ENCODE measurements at places on chromosomes 5 and 9. TPM values are rescaled to one million over a fixed set of nuclear protein-coding genes. Genes with fewer than 3 reads are reported as not detected.

SH3TC2 gene
- total RNA-seq: 1.8 TPM

DNA sequence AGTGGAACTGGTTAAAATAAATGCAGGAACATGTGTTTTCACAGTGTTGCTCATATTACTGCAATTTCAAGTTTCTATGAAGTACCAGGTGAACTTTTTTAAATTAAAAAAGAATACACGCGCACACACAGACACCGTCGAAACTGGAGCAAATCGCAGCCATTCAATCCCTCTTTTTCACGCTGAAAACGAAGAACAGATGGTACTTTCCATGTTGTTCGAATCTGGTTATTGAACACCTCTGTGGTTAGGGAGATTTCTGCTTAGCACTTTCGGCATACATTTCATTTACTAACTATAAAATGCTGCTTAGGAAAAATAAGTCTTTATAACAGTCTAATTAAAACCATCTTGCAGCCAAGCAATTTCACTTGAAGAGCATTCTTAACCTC lies 6.8 kb downstream of the ZNF608 start:
- DNase-seq: no peak

DNA sequence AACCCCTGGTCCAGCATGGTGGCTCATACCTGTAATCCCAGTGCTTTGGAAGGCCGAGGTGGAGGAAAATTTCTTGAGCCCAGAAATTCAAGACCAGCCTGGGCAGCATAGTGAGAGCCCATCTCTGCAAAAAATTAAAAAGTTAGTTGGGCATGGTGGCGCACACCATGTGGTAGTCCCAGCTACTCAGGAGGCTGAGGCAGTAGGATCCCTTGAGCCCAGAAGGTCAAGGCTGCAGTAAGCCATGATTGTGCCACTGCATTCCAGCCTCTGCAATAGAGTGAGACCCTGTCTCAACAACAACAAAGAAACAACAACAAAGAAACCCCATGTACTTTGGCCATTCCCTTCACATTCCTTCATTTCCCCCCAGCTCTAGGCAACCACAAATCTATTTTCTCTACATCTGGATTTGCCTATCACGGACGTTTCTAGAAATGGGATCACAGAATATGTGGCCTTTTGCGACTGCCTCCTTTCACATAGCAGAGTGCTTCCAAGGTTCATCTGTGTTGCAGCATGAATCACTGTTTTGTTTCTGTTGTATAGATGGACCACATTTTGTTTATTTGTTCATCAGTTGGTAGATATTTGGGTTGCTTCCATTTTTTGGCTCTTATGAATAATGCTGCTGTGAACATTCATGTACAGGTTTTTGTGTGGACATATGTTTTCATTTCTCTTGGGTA lies 17.9 kb downstream of the MIGA2 start:
- no peak for DNase-seq

DNA sequence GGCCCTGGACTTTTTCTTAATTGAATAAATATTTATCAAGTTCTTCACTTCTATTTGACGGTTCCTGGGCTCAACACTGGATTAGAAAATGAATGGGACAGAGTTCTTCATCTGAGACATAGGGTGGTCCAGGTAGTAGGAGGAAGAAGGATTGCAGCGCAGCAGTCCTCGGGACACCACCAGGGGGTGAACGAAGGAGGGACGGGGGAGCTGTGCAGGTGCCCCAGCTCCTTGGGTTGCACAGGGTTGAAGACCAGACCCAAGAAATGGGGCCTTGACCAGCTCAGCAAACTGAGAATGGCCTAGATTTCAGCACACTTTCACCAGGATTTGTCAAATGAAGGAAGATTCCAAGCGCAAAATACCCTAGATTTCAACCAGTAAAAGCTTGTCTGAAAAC lies 29.5 kb downstream of the ABL1 start:
- no peak for DNase-seq

- DNase-seq: no peak
Measured at GRCh38 chr9:37412431-37413151, 9.9 kb upstream of the GRHPR start.

GRCh38 chr5:179208706-179209358 lies 136.4 kb downstream of the ADAMTS2 start:
- no peak for DNase-seq

- peak; percentile 27 for DNase-seq
Measured at GRCh38 chr9:132214027-132214622, 52.3 kb downstream of the NTNG2 start.

ZNF782 gene
- 5.1 TPM for total RNA-seq

DNA sequence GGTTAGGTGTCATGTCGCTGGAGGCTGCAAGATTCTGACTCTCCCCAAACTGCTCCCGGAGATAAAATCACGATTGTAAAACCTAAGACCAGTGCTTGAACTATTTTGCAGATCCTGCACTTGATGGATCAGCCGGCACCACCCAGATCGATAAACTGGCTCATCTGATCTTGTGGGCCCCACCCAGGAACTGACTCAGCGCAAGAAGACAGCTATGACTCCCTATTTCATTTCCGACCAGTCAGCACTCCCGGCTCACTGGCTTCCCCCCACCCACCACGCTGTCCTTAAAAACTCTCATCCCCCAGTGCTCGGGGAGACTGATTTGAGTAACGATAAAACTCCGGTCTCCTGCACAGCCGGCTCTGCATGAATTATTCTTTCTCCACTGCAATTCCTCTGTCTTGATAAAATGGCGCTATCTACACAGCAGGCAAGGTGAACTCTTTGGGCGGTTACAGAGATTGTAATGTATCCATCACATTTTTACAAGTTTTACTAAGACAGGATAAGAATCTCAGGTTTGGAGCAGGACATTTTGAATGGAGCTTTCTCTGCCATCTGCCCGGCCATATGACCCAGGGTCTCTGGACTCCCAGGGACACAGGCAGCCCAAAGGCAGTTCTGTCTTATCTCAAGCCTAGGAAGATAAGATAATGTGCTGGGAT lies 10.6 kb upstream of the PPP1R26 start:
- DNase-seq: peak; percentile 66

GDA gene
- 311 TPM for total RNA-seq

DNA sequence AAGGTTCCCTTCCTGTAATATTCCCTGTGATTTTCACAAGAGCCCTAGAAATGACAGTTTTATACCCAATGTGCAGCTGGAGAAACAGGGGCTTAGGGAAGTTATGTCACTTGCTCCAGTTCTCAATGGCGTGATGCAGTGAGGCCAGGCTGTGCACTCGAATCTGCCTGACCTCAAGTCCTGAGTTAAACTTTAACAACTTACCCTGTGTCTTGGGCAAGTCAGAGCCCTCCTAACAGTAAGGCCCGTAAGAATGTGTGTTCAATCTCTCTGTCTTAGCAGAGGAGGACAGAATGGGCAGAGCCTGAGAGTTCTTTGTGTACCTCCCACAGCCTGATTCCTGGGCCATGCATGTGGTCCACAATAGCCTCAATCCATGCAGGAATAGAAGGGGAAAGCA lies 181.1 kb downstream of the TRIM32 start:
- DNase-seq: no peak

DNA sequence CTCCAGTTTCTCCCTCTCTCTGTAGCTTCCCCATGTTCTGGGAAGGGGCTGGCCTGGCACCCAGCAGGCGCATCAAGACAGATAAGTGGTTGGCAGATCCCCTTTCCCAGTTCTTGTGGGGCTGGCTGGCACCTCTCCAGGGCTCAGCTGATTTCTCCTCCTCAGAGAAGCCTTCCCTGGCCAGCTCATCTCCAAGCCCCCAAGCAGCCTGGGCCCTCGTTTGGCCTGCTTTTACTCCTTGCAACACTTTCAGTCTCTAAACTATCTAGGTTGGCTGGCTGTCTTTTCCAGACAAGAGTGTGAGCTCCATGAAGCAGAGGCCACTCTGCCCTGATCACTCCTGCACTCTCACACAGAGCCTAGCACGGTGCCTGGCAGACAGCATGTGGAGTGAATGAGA lies 13.5 kb downstream of the MACROH2A1 start:
- no peak for DNase-seq

GRCh38 chr9:98087420-98088354 lies 31.2 kb downstream of the NANS start:
- no peak for DNase-seq

ASPN gene
- total RNA-seq: not detected

DNA sequence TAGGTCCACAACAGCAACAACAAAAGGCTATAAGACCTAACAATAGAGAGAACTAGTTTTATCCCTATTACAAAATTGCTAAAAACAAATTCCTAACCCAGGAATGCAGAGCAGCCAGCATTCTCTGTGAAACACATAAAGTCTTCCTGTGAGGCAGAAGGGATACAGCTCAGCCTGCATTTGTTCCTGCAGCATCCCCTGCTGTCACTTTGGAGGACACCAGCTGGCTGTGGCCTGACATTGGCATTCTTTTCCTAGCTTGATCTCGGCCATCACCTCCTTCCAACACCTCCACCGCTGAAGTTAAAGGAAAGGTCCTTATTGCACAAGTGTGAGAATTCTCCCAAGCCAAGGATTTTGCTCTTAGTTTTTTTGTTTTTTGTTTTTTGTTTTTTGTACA lies 186.1 kb downstream of the SNCAIP start:
- no peak for DNase-seq

MYMK gene
- total RNA-seq: not detected

DNA sequence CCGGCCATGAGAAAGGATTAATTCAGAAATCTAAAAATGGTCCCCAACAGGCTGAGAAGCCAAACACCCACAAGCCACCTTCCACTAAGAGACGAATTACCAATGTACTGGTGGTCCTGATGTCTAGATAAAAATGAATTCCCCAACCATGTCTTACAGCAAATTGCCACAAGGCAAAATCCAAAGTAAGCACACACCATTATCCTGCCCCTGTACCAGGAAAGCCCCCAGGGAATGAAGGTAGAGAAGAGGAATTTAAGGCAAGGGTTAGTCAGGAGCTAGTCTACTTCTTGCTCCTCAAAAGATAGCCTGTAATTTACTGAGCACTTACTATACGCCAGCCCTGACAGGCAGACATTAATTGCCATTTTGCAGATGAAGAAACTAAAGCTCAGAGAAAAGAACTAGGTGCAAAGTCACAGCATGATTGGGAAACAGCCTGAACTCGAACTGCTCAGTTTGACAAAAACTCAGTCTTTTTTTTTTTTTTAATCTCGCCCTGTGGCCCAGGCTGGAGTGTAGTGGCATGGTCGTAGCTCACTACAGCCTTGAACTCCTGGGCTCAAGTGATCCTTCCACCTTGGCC lies 64.3 kb downstream of the RAPGEF1 start:
- DNase-seq: no peak

DNA sequence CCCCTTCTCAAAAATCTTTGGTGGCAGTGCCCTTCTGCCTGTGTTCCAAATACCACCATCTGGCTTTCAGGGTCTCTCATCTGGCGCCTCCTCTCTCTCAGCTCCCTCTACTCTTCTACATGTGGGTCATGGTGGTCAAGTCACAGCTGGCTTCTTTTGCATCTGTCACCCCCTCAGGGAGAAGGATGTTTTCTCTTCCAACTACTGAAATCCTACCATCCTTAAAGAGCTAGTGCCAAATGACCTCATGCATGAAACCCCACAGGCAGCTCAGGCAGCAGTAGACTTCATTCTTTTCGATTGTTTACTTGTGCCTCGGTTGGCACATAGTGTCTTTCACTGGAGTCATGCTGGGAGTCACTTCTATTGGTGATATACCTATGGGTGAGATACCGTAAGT lies 219.2 kb downstream of the DCP2 start:
- DNase-seq: no peak

DNA sequence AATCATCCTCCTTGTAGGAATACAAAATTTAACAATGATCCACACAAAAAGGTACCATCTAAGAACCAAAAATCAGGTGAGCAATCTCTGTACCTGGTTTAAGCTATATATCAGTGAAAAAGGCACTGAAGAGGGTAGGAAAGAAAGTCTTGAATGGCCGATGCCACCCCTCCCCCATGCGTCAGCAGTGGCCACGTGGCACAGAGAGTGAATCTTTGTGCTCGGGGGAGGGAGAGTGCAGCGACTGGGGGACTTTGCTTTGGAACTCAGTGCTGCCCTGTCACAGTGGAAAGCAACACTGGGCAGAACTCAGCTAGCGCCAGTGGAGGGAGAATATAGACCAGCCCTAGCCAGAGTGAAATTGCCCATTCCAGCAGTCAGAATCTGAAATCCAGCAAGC lies 28.3 kb upstream of the PDE4D start:
- no peak for DNase-seq

GRCh38 chr5:16534280-16534679 lies 68.7 kb upstream of the ZNF622 start:
- DNase-seq: no peak

DNA sequence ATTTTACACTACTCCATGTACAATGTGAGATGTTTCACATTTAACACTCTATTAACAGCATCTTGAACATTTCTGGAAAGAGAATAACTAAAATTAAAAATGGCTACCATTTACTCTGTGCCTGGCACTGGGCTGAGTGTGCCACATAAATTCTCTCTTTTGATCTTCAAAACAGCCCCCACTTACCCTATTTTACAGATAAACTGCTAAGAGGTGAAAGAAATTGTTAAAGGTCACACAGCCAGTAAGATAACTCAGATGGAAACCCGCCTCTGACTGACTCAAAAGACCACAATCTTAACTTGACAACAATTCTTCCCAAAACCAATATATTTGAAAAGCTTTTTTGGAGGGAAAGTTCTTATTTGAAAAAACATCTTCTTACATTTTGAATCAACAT lies 97.3 kb downstream of the MAPKAP1 start:
- no peak for DNase-seq
